ENCODE measurements at places on chromosomes 3 and 15.

DNA sequence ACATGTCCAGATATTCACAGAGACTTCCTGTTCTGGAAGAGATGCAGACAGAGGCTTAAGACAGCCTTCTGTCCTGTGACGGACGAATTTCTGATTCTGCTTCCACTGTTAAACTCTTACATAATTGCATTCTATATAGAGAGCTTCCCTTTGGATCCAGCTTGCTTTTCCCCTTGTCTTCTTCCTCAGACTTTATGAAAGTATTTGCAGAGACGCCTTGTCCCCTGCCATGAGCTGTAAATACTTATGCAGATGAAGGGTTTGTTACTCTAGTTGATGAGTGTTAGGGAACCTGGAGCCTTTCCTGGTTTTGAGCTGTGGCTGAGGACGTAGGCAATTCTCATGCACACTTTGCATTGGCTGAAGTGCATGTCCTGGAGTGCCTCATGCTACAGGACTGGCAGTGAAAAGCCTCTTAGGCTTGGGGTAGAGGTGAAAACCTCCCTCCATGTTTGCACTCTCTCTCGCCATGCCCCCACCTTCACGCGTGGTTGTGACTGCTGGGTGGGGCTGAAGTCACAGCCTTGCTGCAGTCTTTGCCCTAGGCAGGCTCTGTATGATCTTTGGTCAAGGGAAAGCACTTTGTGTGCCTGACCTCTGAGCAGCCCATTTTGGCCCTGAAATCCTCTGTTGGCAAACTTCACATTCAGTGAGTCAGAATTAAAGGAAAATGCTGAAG is 286.6 kb downstream of the PTPRG start:
- DNase-seq = no peak

- no peak for DNase-seq
Measured at GRCh38 chr3:186366206-186366605, 4.2 kb upstream of the DGKG start.

DNA sequence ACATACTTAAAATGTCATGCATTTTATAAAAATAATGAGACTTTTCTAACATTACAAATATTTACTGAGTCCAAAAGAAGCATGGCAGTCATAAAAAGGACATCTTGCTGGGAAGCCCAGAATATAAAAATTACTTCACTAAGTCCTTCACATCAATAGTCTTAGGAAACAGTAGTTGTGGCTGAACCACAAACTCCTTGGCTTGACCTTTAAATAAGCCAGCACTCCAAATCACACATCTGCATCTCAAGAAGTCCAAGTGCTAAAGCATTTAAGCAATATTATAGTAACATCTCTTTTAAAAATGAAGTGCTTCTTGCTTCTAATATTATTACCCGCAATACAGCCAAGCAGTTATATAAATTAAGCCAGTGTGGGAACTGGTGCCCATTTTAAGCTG is 8.8 kb downstream of the CCNL1 start:
- DNase-seq = no peak

GRCh38 chr3:33798113-33798417 is 365 bp upstream of the PDCD6IP start:
- DNase-seq = no peak

- DNase-seq = peak; percentile 40
Measured at GRCh38 chr15:65981837-65982626, 112.7 kb downstream of the RAB11A start.

DNA sequence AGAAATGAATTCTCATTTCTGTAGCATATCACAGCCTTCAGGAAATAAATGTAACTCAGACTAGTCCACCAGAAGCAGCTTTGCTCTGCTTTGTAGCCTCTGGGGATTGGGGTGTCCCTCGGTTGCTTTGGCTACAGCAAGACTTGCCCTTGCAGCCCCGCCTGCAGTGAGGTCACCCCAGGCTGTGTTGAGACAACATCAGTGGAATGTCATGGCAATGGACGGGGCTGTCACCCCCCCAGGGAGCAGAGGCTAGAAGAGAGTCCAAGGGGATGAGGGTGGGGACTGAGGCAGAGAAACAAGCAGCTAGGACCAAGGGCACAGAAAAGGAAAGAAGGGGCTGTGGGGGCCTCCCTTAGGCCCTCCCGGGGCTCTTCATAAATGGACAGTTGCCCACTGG is 854 bp downstream of the CLEC3B start:
- no peak for DNase-seq

- no peak for DNase-seq
Measured at GRCh38 chr15:58983261-58983660, 4.2 kb upstream of the RNF111 start.

GRCh38 chr15:61084944-61085367 is 144.1 kb downstream of the RORA start:
- peak; percentile 68 for DNase-seq

GRCh38 chr15:63191895-63192618 is 2.7 kb downstream of the RAB8B start:
- no peak for DNase-seq

- DNase-seq = no peak
Measured at GRCh38 chr15:40595773-40596172, 1.7 kb downstream of the KNL1 start.

GRCh38 chr3:158846803-158847451 is 45.1 kb downstream of the MFSD1 start:
- DNase-seq = no peak
